ENCODE measurements at places on chromosomes 5 and 9.
A peak's percentile ranks its signal among the peaks of the same experiment; 100 is the strongest.

- DNase-seq = no peak
Measured at GRCh38 chr9:88072831-88073375, 65.4 kb downstream of the SPATA31C2 start.

- no peak for DNase-seq
Measured at GRCh38 chr9:126615245-126615790, 1.6 kb downstream of the LMX1B start.

DNA sequence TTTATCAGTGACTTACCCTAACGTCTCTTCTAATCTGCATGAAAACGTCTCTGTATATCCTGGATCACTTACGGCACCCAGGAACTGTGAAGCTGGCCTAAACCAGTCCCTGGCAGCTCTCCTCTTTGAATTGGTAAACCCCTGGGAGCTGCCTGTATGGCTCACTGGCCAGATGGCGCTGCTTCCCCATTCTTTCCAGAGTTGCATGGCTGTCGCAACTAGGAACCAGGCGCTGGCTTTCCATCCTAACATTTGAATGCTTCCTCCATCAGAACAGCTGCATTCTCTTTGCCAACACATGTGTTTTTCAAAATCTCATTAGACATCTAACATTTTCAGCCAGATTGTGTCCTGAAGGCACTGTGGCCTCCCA, 8.0 kb upstream of the PCA3 start:
- DNase-seq = no peak

- DNase-seq = no peak
Measured at GRCh38 chr5:169901896-169902295, 78.4 kb downstream of the INSYN2B start.

- DNase-seq = no peak
Measured at GRCh38 chr5:125685771-125686170, 737.4 kb upstream of the GRAMD2B start.

DNA sequence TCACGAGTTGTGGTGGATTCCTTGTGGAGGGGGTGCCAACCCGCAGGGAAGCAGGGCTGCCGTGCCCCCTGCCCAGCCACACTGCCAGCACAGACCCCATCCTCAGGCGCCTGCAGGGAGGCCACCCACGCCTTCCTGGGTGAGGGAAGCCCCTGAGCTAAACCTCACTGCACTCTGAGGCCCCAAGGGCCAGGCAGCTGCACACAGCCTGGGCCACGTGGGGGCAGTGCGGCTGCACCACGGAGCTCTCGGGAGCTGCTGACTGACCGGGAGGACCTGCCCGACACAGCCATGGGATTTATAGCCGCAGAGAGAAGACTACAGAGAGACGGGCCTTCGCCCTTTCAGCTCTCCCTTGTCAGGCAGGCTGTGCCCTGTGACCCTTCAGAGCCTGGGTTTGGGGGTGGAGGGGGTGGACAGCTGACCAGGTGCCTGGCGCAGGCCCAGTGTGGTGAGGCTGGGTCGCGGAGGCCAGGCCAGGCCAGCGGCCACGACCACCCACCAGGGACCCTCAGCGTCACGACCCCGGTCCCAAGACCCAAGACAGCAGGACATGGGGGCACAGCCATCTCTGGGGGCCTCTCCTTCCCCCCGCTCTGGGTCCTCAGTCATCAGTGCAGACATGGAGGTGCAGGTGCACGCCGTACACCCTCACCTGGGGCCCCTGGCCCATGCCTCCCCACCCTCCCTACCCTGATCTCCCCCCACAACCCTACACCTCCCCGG, 4.3 kb upstream of the AHRR start:
- DNase-seq = peak; percentile 52

DNA sequence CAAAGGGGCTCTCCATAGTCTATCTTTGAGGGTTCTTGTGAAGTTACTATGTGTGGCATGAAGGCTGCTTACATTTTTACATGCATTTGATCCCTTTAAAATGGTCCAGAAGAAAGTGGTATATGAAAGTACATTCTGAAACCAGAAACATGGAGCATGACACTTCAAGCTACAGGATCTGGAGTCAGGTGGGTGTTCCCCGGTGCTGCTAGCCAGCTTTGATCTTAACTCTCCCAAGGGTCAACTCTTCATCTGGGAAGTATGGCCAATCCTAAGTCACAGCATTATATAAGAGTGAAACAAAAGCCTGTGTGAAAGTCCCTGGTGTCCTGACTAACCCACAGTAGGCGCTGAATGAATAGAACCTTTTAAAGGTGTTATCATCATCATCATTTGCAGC, 91.0 kb upstream of the TAS2R1 start:
- DNase-seq = no peak

DNA sequence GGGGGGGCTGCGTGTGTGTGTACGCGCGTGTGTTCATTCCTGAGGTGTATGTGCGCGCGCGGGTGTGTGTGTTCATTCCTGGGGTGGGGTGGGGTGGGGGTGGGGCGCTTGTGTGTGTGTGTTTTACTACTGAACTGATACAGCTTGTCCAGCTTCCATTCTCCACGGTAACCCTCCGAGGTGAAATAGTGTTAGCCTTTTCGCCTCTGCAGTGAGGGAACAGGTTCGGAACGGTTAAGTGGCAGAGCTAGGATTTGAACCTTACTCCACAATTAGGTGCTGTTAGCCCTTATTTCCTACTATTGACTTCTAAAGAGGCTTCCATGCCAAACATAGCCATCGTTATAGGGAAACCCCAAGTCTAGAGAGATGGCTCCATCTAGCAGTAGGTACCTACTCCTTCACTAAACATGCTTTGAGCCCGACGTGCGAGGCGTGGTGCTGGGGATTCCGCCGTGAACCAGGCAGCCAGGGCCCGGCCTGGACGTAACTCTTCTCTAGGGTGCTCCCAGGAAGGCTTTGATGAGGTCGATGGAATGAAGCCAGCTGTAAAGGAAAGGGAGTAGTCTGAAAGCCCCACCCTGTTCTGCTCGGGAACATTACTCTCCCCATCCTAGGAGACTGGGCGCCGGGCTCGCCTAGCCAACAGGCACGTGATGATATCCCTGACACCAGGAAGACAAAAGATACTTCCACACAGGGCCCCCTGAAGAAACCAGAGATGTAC, 782 bp upstream of the SKP1 start:
- DNase-seq = peak; percentile 24

DNA sequence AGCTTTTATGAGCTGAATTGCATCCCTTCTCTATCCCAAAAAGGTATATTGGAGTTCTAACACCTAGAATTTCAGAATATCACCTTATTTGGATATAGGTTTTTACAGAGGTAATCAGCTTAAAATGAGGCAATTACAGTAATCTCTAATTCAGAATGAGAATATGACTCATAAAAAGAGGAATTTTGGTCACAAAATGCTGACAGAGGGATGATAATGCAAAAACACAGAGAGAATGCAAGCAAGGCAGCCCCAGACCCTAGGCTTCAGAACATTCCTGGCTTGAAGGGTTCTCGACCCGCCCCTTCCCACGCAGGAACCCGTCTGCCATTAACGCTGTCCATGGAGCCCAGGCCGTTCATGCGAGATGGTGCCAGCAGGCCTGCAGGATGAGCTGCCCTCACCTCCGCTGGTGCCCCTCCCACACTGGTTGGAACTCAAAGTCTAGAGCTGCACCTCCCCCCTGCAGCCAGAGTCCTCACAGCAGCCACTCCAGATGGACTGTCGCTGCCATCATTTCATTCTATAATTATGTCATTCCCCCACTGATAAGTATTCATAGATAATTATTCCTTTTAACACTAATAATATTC, 1173.4 kb upstream of the ACO1 start:
- DNase-seq = no peak

GRCh38 chr9:83646500-83647239, 23.7 kb downstream of the IDNK start:
- no peak for DNase-seq

GRCh38 chr5:159337016-159337955, 7.0 kb upstream of the IL12B start:
- DNase-seq = no peak

GRCh38 chr5:173451031-173451430, 122.8 kb upstream of the STC2 start:
- no peak for DNase-seq

DNA sequence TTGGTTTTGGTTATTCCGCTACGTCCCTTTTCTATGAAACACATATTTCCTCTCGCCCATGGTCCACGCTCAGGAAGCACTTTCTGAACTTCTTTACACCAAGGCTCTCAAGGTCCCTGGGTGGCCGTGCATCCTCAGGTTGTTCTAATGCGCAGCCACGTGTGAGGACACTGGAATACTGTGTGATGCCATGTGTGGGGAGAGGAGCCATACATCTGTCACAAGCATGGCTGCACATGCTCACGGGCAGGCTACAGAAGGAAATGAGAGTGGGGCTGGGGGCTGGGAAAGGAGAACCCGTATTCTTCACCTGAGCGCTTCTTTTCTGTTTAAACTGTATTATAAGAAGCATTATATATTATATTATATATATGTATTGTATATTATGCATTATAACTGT, 36.7 kb downstream of the PRRT1B start:
- no peak for DNase-seq

GRCh38 chr5:42583322-42583721, 160.1 kb downstream of the GHR start:
- peak; percentile 54 for DNase-seq

DNA sequence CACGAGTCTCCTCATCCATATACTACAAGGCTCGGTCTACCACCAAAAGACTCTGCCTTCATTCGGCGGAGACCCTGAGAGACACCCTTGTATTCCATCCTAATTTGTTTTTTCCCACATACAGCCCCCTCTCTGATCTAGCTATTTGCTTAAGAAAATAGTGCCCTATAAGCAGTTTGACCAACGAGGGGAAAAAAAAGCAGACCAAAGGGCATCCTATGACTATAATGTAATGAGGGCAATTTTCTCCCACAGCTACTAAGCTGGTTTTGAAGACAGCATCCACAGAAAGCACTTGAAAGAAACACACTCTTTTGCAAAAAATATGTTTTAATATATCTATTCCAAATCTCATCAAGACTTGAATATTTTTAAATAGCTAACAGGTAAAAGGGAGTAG, 147.8 kb downstream of the MLLT3 start:
- DNase-seq = no peak

- no peak for DNase-seq
Measured at GRCh38 chr5:151285683-151286082, 17.9 kb downstream of the SLC36A3 start.

- DNase-seq = no peak
Measured at GRCh38 chr5:158320178-158320674, 461.3 kb upstream of the CLINT1 start.

- peak; percentile 15 for DNase-seq
Measured at GRCh38 chr9:116998305-116998704, 311.2 kb downstream of the TRIM32 start.

DNA sequence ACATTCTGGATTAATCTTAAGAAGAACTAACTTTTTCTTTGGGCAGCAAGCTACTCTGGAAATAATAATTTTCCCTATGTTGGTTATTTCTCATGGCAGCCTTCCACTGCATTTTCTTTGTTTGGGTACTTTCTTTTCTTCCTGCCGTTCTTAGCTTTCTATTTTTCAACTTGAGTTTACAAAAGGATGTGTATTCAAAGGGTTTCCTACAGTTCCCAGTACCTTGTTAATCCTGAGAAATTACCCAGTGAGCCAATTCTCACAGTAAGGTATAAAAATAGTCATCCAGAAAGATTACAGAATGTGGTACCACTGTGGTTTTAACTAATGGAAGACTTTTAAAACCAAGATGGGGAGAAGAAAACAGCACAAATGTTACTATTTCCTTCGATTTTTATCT, 20.2 kb downstream of the GPR21 start:
- DNase-seq = no peak

GRCh38 chr5:32309761-32310160, 3.0 kb downstream of the MTMR12 start:
- DNase-seq = no peak

- DNase-seq = no peak
Measured at GRCh38 chr9:131625790-131626670, 80.7 kb downstream of the PRRT1B start.

- DNase-seq = no peak
Measured at GRCh38 chr9:94944626-94945025, 218.1 kb downstream of the AOPEP start.

DNA sequence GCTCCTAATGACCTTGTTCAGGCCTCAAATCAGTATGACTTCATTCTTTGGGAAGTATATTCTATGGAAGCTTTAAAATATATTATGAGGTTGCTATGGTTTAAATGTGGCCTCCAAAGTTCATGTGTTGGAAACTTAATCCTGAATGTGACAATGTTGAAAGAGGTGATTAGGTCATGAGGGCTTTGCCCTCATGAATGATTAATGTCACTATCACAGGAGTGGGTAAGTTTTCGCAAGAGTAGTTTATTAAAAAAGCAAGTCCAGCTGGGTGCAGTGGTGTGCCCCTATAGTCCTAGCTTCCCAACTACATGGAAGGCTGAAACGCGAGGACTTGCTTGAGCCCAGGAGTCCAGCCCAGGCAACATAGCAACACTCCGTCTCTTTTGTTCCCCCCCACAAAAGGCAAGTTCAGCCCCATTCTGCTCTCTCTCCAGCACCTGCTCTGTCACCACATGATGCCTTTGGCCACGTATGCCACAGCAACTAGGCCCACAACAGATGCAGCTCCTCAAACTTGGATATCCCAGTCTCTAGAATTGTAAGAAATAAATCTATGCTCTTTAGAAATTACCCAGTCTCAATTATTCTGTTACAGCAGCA, 105.3 kb downstream of the SIL1 start:
- no peak for DNase-seq

GRCh38 chr9:102087141-102087540, 348.7 kb upstream of the GRIN3A start:
- DNase-seq = no peak

- DNase-seq = no peak
Measured at GRCh38 chr9:37700131-37700530, 49.4 kb downstream of the FRMPD1 start.

DNA sequence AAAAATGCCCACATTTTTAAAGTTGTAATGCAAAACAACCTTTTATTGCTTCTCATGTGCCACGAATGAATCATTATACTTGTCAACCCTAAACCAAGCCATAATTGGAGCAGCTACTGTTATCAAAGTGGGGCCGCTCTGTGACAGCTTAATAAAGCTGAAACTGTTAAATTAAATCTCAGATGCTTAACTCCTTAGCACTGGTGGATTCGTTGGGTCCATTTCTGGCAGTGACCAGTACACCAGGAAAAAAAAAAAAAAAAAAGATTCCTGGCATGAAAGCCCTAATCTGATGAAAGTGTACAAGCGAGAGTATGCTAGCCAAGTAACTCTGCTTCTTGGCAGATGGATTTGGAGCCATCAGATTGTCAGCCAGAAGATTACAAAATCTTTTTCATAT, 164.8 kb downstream of the ZSWIM6 start:
- DNase-seq = peak; percentile 6

- DNase-seq = peak; percentile 91
Measured at GRCh38 chr5:98771382-98772109, 1.9 kb upstream of the RGMB start.

GRCh38 chr9:93646640-93647178, 70.3 kb downstream of the PHF2 start:
- no peak for DNase-seq

- DNase-seq = no peak
Measured at GRCh38 chr5:113380807-113381326, 53.9 kb downstream of the TSSK1B start.

GRCh38 chr5:176356179-176356566, 5.4 kb downstream of the KIAA1191 start:
- DNase-seq = no peak

- no peak for DNase-seq
Measured at GRCh38 chr5:116536316-116537083, 38.1 kb downstream of the SEMA6A start.

Data from hindlimb muscle (tissue), 1 donor.